ENCODE measurements at places on chromosomes 6 and 20.

- no peak for DNase-seq
These were observed 31.4 kb downstream of the BCAS1 start for GRCh38 chr20:54038961-54039360.

- no peak for DNase-seq
These were observed 89.8 kb downstream of the ARHGAP18 start for GRCh38 chr6:129620234-129620610.

GRCh38 chr20:9460518-9460917, 53.9 kb upstream of the LAMP5 start:
- no peak for DNase-seq

GRCh38 chr6:87791982-87792381, 89.9 kb upstream of the AKIRIN2 start:
- no peak for DNase-seq

GRCh38 chr20:41386502-41387427, 20.1 kb upstream of the EMILIN3 start:
- DNase-seq = no peak

DNA sequence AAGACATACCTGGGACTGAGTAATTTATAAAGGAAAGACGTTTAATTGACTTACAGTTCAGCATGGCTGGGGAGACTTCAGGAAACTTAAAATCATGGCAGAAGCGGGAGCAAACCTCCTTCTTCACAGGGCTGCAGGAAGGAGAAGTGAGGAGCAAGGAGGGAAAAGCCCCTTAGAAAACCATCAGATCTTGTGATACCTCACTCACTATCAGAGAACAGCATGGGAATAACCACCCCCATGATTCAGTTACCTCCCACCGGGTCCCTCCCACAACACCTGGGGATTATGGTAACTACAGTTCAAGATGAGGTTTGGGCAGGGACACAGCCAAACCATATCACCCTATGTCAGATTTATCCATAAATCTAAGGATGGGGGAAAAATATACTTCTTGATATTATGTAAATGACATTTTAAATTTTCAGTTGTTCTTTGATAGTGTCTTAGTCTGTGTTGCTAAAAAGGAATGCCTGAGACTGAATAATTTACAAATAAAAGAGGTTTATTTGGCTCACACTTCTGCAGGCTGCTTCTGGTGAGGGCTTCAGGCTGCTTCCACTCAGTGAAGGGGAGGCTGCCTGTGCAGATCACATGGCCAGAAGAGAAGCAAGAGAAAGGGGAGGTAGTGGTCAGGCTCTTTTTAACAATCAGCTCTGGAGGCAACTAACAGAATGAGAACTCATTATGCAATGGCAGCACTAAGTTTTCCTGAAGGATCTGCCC, 1.2 kb upstream of the MCM9 start:
- DNase-seq = no peak

- peak; percentile 37 for DNase-seq
These were observed 44.1 kb upstream of the FNDC1 start for GRCh38 chr6:159125014-159125609.

All from Kasumi-1 (cell line).